ENCODE measurements at places on chromosomes 12 and 14.

- DNase-seq = no peak
Observed at GRCh38 chr14:54127526-54127925, 170.9 kb upstream of the BMP4 start.

GRCh38 chr14:75521415-75522199, 662 bp upstream of the BATF start:
- no peak for DNase-seq

GRCh38 chr12:100528471-100529127, 44.9 kb upstream of the GAS2L3 start:
- DNase-seq = no peak

- peak; percentile 53 for DNase-seq
Observed at GRCh38 chr14:86057018-86057667, 527.2 kb downstream of the FLRT2 start.

DNA sequence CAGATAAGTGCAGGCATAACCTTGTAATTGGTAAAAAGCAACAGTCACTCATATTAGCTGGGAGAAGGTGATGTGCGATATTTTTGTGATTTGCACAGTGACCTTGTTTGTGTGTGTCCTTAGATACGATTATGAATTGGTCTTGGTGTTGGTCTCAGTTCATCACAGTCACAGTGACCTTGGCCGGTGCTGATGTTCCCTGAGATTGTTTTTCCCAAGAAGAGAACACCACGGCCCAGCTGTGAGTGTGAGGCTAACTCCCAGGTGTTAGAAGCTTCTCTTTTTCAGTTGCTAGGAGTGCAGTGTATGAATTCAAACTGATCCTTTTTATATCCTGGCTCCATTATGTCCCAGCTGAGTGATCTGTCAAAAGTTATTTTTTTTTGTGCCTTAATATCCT, 46.2 kb downstream of the TRHDE start:
- no peak for DNase-seq

DNA sequence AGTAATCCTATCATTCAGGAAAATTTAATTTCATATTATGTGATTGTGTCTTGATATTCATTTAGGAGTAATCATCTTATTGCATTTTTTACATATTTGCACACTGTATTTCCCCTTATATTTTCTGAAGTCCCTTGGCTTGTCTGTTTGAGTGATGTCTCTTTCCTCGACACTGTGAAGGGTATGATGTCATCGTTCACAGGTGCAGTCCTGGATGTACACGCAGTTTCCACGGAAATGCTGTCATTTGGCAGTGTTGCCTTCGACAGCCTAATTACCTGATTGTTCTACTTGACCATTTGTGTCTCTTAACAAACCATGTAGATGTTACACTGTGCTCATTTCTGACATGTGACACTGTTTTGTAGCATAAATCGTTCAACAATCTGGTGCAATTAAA, 1277.0 kb downstream of the TMEM121 start:
- DNase-seq = no peak

DNA sequence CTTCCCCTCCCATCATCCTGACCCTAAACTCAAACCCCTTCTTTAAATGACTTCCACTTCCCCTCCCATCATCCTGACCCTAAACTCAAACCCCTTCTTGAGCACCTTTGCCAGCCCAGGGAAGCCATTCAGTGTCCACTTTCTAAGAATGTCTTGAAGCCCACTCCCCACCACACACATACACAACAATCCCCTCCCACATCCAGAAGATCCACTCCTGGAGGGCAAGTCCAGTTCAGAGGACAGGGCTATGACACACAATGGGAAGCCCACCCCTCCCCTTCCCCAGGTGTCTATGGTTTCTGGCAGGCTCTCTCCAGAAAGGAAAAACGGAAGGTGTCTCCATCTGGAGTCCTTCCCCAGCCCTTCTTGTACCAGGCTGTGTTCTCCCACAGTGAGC, 117.1 kb downstream of the KCNA5 start:
- no peak for DNase-seq

GRCh38 chr14:30849354-30849753, 25.0 kb upstream of the COCH start:
- DNase-seq = no peak

- peak; percentile 84 for DNase-seq
Observed at GRCh38 chr12:117367006-117367638, 5.7 kb upstream of the NOS1 start.

DNA sequence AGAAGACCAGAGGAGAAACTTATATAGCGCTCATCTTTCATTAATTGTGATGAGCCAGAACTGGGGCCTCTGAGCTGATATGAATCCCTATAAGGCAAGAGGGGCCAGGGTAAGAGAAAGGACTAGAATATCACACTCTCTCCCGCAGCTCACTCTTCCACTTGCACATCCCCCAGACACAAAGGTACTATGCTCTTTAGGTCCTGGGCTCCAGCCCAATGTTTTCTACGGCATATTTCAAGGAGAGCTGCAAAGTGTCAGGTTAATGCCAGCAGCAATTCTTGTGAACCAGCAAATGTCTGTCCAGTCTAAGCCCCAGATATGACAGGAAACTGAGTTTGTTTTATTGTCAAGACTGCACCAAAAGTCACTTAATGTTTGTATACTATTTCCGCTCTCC, 29.4 kb downstream of the PPP2R5E start:
- DNase-seq = no peak

- no peak for DNase-seq
Observed at GRCh38 chr12:18731156-18731555, 6.7 kb downstream of the PLCZ1 start.

GRCh38 chr12:76451528-76451927, 103.3 kb upstream of the BBS10 start:
- DNase-seq = no peak

- no peak for DNase-seq
Observed at GRCh38 chr14:70811050-70811449, 1.7 kb upstream of the MAP3K9 start.

- DNase-seq = peak; percentile 77
Observed at GRCh38 chr14:73634011-73634833, 10.6 kb upstream of the DNAL1 start.

DNA sequence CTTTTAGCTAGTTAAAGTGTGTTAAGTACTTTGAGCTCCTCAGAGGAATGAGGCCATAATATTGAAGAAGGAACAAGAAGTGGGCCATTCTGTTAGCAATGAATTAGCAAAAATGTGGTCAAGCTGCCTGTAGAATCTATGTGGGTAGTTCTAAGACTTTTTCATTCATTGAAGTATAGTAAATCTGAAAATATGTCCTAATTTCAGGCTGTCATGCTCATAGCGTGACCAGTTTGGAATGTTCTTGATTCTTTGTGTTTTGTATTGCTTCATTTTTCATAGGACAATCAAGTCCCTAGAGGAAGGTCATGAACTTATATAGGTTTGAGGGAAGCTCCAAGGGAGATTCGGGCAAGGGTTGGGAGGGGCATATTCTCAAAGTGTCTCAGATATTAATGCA, 11.4 kb downstream of the ATP23 start:
- DNase-seq = no peak

DNA sequence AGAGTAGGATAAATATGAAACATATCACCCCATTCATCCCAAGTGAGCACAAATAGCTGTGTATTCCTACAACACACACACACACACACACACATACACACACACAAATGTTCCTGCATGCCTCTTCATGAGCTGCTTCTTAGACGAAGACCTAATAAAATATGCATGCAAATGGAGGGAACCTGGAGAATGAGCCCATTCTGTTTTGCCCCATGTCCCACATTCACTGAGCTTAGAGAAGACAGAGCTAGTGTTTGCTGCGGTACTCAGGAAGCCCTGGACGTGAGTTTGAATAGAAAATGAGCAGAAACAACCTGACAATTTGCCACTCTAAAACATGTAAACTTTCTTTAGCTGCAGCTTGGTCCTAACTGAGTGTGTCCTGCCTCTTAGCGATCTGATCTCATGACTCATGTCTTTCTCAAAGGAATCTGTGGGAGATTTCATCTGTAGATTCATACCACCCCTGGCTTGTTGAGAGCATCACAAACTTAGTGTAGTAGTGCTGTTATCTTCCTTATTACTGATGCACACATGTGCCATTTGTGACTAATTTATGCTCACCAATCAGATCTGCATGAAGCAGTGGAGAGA, 86.8 kb downstream of the ITPR2 start:
- no peak for DNase-seq
